ENCODE measurements at places on chromosomes 4 and X. TPM values are rescaled to one million over a fixed set of nuclear protein-coding genes. Genes with fewer than 3 reads are reported as not detected.

- no peaks in the 10 kb centered on the region for H3K27me3 ChIP-seq
- DNase-seq = no peak
- no peaks in the 10 kb centered on the region for H3K4me1 ChIP-seq
- H3K4me3 ChIP-seq = no peak overlapping the region
These were observed 116.0 kb downstream of the MXRA5 start for GRCh38 chrX:3230496-3230895.

DNA sequence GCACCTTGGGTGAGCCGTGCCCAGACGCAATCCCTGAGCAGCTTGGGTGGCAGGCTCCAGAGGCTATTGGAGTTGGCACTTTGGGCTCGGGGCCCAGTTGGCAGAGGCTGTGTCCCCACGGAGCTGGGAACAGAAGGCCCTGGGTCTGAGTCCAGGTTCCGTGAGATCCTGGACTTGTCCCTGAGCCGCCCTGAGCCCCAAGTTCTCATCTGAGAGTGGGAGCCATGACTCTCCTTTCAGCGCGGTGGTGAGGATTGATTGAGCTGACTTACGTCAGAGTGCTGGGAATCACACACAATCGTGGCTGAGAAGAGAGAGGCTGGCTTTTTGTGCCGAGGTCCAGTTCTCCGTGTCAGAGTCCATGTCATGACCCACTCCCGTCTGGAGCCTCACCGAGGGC lies 98.0 kb downstream of the PSAPL1 start:
- H3K36me3 ChIP-seq = no peaks in the 10 kb centered on the region
- DNase-seq = peak; percentile 15
- peaks cover 8% of the 10 kb centered on the region for H3K4me1 ChIP-seq

DNA sequence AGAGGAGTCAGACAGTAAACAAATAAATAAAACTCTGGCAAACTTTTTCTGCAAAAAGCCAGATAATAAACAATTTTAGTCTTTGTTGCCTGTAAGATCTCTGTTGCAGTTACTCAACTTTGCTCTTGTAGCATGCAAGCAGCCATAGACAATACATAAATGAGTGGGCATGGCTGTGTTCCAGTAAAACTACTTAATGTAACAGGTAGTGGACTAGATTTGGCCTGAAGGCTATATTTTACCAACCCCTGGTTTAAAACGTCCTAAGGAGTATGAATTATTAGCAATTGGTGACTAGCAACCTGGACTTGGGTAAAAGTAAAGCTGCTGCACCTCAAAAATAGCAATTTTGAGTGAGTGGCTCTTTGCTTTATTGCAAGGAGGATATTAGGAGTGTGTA lies 30.9 kb downstream of the SLAIN2 start:
- no peak overlapping the region for H3K27ac ChIP-seq
- no peak overlapping the region for H3K4me3 ChIP-seq
- no peak for DNase-seq
- H3K36me3 ChIP-seq = no peaks in the 10 kb centered on the region
- peaks cover 10% of the 10 kb centered on the region for H3K4me1 ChIP-seq

The CXCL11 gene
- not detected for polyA plus RNA-seq

GRCh38 chr4:89922848-89923416 lies 28.3 kb downstream of the MMRN1 start:
- H3K27me3 ChIP-seq = no peaks in the 10 kb centered on the region
- no peaks in the 10 kb centered on the region for H3K36me3 ChIP-seq
- no peaks in the 10 kb centered on the region for H3K4me1 ChIP-seq
- no peak for DNase-seq
- H3K4me3 ChIP-seq = no peak overlapping the region

GRCh38 chrX:120213438-120214265 lies 37.0 kb upstream of the ZBTB33 start:
- no peaks in the 10 kb centered on the region for H3K4me1 ChIP-seq
- H3K27ac ChIP-seq = no peak overlapping the region
- peak; percentile 36 for DNase-seq
- no peak overlapping the region for H3K4me3 ChIP-seq
- no peaks in the 10 kb centered on the region for H3K27me3 ChIP-seq
- H3K36me3 ChIP-seq = no peaks in the 10 kb centered on the region

GRCh38 chr4:87410679-87411078 lies 11.7 kb upstream of the NUDT9 start:
- no peaks in the 10 kb centered on the region for H3K4me1 ChIP-seq
- H3K36me3 ChIP-seq = no peaks in the 10 kb centered on the region
- H3K4me3 ChIP-seq = no peak overlapping the region
- H3K27me3 ChIP-seq = no peaks in the 10 kb centered on the region
- no peak for DNase-seq

DNA sequence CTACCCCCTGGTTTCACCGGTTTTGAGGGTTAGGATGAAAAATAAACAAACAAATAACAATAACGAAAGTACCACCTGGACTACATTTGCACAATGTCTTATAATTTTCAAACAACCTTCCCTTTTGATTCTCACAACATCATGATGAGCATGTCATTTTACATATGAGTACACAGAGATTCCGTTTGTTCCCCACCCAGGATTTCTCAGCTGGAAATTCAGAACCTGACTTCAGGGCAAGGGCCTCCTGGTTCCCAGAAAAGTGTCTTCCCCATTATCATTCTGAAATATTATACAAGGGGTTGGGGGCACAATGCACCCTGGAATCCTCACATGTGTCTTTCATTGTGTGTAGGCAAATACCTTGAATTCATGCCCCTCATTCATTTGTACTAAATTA lies 135.8 kb upstream of the NOCT start:
- H3K4me3 ChIP-seq = no peak overlapping the region
- no peak overlapping the region for H3K27ac ChIP-seq
- H3K27me3 ChIP-seq = no peaks in the 10 kb centered on the region
- no peak for DNase-seq
- H3K4me1 ChIP-seq = no peaks in the 10 kb centered on the region
- H3K36me3 ChIP-seq = no peaks in the 10 kb centered on the region

The GLA gene
- 19.9 TPM for polyA plus RNA-seq

- peak; percentile 20 for DNase-seq
- no peaks in the 10 kb centered on the region for H3K4me1 ChIP-seq
- no peak overlapping the region for H3K4me3 ChIP-seq
These were observed 42.4 kb downstream of the CLCN4 start for GRCh38 chrX:10199212-10199611.

DNA sequence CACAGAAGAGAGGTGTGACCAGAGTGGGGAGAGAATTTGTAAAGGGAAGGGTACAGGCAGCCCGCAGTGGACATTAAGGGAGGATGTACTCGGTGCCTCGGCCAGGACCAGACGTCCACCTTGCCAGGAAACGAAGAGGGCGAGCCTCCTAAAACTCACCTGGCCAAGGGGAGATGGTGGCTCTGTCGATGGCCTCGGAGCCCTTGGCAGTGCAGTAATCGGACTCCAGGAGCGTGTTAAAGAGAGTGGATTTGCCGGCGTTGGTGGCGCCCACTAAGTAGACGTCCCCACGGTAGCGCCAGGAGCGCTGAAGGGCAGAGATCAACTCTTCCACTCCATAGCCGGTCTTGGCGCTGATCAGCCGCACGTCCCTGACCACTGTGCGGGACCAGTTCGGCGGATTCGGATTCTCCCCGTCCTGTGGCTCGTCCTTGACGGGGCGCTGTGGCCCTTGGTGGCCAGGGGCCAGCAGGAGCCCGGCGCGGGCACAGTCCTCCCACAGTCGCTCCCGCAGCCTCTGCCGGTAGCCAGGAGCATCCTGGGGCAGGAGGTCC lies 1.0 kb downstream of the NOA1 start:
- H3K4me1 ChIP-seq = peaks cover 50% of the 10 kb centered on the region
- DNase-seq = no peak
- H3K27ac ChIP-seq = peak overlapping the region; percentile 93

- no peaks in the 10 kb centered on the region for H3K4me1 ChIP-seq
- no peaks in the 10 kb centered on the region for H3K27me3 ChIP-seq
- H3K27ac ChIP-seq = no peak overlapping the region
- H3K36me3 ChIP-seq = no peaks in the 10 kb centered on the region
These were observed 56.6 kb downstream of the SPRY1 start for GRCh38 chr4:123453061-123453680.

The ZNF157 gene
- polyA plus RNA-seq = 0.06 TPM

The SMIM10 gene
- polyA plus RNA-seq = 5.5 TPM

The LNX1 gene
- 5.4 TPM for polyA plus RNA-seq

DNA sequence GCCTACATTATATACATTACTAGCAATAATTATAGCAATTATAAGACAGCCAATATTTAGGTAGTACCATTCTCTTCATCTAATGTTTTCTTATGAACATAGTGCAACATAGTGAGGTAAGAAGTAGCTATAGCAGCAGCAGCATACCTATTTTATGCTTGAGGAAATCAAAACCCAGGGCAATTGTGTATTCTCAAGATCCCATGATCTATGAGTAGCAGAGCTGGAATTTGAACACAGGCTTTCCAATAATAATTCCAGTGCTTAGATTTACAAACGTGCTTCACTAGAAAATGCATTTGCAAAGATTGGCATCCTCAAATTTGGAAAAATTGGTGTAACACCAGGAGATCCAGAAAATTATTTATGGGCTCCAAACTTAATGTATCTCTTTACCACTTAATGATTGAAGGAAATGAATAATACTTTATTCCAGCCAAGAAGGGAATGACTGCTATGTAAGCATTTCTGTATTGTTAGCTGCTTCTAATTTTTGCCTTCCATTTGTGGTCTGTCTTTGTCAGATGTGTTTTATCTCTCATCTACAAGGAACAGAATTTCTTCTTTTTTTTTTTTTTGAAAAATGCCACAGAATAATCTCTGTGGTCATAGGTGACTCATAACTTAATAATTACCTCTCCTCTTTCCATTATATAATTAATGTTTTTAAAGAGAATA lies 451.1 kb downstream of the ARAP2 start:
- no peaks in the 10 kb centered on the region for H3K27me3 ChIP-seq
- no peak overlapping the region for H3K27ac ChIP-seq
- DNase-seq = no peak
- no peak overlapping the region for H3K4me3 ChIP-seq
- no peaks in the 10 kb centered on the region for H3K4me1 ChIP-seq

The CXCR3 gene
- polyA plus RNA-seq = 0.11 TPM

DNA sequence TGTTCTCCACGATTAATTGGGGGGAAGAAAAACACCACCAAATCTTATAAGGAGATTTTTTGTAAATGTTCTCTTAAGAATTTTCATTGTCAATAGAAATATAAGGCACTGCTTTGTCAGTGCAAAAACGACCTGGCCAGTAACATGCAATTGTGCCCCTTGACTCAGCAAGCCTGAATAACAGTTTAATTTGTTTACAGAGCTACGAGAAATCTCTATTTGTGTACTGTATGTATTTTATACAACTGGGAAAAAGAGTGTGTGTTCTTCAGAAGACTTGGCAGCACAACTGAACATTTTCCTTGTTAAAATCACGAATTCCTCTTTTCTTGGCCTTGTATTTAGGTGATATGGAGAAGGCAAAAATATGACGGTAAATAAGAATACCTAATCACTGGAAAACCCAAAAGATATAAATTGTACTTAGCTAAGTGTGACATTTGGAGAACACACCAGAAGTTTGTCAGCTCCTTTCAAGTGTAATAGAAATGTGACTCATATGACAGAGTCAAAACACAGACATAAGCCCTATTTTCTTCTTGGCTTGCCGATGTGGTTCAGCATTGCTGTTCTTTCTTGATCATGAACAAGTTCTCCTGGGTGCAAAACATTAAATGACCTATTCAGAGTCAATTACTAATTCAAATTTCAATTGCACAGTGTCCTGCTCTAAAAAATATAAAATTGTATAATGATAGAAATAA lies 945.0 kb upstream of the INTU start:
- no peaks in the 10 kb centered on the region for H3K27me3 ChIP-seq
- no peaks in the 10 kb centered on the region for H3K36me3 ChIP-seq
- H3K27ac ChIP-seq = no peak overlapping the region
- H3K4me3 ChIP-seq = no peak overlapping the region

The OPN1MW3 gene
- polyA plus RNA-seq = not detected

All from heart left ventricle (tissue), 16 donors.